ENCODE measurements at places on chromosomes 2 and 18.

DNA sequence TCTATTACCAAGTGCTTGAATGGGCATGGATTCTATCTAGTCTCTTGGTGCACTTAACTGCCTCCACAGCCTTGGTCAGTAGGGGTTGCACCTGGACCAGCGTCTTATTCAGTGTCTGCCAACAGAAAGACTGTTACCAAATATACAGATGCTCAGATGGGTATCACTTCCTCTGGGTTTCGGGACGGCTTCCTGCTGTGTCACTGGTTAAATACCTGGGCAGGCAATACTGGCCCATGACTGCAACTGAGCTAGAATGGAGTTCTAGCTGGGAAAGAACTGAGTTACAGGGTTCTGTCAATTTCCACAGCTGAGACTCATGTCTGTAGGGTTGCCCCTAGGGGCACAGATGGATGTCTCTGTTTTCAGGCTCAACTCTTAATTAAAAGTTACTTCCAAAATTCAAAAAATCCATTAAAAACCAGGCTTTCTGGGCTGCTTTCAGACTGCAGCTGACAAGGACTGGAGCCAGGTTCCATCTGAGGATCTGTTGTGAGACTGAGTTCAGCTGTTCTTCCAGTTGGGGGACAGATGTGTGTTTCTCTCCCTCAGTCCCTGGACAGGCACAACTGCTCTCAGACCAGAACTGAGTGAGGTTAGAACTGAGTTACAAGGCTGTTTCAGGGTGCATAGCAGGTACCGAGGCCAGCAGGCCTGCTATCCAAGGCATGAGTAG, 789.6 kb upstream of the SLC8A1 start:
- no peak for DNase-seq

DNA sequence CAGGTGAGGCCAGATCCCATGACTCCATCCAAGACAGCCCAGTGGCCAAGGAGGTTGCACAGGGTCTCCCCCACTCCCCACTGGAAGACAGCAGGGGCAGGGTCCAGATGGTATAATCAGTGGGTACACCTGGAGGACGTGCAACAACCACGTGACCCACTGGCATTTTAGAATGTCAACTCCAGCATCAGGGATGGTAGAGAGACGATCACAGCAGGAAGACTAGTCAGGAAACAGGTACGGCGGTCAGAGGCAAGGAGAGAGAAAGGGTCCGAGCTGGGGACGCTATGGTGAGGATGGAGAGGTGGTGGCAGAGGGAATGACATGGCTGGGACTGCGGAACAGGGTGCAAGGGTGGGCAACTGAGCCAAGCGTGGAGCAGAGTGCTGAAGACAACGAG, 23.0 kb downstream of the SERTAD2 start:
- no peak for DNase-seq

DNA sequence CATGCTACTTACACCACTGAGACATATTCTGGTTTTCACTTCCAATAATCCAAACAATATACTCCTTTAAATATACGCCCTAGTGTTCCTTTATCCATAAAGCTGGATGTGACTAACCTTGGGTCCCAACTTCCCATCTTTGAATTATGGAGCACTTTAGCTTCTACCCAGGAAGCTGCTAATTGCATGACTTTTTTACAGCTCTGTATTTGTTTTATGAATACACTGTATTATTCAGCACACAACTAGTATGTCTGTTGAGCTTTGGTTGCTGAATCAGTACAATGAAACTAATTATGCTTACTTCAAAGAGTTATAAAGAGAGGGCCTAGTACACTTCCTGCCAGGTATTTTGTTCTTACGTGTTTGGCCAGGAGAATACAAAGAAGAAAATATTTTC, 118.5 kb downstream of the BAZ2B start:
- DNase-seq: no peak

GRCh38 chr18:76420898-76421684, 74.0 kb downstream of the ZNF516 start:
- no peak for DNase-seq

GRCh38 chr2:54259413-54260240, 3.6 kb upstream of the TSPYL6 start:
- DNase-seq: no peak

DNA sequence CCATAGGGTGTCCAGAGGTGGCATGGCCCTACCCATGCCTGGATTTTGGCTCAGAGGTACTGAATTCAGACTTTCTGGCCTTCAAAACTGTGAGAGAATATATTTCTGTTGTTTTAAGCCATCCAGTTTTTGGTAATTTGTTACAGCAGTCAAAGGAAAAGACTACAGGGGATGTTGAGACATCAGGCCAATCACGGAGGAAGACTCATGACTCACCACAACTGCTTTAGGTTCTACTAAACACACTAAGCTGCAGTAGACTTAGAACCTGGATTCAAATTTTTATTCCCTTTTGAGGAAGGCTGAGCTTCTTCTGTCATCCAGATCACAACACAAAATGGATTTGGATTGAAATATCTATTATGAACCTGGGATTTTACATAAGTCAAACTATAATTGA, 12.0 kb upstream of the C2orf66 start:
- no peak for DNase-seq

- DNase-seq: no peak
These were observed 12.3 kb upstream of the ODC1 start for GRCh38 chr2:10460366-10460796.

- no peak for DNase-seq
These were observed 556.0 kb downstream of the RNF144A start for GRCh38 chr2:7473135-7473771.

- no peak for DNase-seq
These were observed 233.9 kb downstream of the SATB2 start for GRCh38 chr2:199223791-199224190.

DNA sequence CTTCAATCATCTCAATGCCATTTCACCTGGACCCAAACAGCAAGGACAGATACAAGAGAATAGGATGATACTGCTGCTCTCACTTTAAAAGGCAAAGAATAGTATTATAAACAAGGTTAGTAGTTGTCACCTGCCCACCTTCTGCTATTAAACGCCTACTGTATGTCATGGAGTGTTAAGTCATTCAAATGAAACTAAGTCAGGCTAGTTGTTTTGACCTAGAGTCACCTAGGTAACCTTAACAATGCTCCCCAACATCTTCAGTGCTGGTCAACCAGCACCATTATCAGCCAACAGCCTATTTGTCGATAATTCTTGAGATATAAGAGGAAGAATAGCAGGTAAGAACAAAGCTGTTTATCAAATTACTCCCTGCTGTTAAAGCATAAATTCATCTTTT, 39.2 kb downstream of the TRIP12 start:
- no peak for DNase-seq

GRCh38 chr2:96695602-96696001, 44.3 kb downstream of the LMAN2L start:
- no peak for DNase-seq

DNA sequence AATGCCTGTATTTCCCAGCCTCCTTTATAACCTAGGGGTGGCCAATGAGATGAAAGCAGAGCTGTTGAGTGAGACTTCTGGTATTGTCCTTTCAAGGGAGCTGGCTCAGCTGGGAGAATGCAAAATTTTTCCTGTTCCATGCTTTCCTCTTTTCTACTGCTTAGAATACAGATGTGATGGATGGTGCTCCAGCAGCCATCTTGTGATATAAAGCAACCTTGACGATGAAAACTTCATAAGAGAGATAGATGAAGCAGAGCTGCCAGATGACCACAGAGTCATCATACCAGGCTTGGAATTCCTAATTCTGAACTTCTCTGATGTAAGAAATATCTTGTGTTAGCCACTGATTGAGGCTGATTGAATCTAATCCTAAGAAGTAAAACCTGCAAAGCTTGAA, 11.9 kb upstream of the INHBB start:
- DNase-seq: no peak

- no peak for DNase-seq
These were observed 7.8 kb upstream of the CNNM3 start for GRCh38 chr2:96808176-96808837.

- DNase-seq: no peak
These were observed 1815.3 kb upstream of the CELF4 start for GRCh38 chr18:39380866-39381265.

DNA sequence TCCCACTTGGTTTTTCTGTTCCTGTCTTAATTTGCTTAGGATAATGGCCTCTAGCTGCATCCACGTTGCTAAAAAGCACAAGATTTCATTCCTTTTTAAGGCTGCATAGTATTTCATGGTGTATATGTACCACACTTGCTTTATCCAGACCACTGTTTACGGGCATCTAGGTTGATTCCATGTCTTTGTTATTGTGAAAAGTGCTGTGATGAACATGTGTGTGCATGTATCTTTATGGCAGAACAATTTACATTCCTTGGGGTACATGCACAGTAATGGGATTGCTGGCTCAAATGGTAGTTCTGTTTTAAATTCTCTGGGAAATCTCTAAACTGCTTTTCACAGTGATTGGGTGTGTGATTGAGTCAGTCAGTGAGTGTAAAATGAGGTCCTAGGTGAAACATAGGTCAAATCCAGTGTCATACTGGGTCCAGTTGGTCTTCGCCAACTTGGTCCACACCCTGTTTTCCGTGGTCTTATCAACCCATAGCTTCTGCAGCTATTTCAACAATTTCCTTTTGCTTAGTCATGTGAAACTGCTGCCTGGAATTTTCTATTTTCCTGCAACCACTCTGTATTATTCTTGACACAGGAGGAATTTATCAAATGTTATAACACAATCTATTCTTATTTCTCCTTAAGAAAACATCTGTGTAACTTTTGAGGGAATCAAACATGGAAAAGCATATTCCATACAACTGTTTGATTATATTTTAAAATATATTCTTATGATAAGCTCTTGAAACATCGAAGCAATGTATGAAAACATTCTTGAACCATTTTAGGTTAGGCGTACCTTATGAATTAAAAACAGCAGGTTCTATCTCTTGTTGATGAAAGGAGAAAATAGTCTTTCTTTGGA, 82.9 kb downstream of the ADCYAP1 start:
- DNase-seq: no peak

- no peak for DNase-seq
These were observed 34.5 kb downstream of the DTNA start for GRCh38 chr18:34744569-34744968.

- DNase-seq: no peak
These were observed 34.9 kb downstream of the ARHGAP28 start for GRCh38 chr18:6764382-6764781.

GRCh38 chr2:176325732-176326131, 56.5 kb downstream of the MTX2 start:
- DNase-seq: no peak

DNA sequence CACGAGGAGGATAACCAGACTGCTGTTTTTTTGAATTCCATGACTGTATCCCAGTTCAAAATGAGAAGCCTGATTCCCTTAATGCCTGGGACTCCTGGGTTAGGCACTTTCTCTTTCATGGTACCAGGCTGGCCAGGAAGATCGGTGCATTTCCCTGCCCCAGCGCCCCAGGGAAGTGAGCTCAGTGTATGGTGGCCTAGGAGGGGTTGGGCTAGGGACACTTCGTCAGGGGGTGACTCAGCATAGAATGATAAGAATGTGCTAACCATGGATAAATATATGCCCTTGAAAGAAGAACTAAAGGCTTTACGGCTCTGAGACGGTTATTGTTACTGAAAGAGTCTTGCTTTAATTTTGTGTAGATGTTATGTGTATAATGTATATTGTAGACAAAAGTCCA, 27.5 kb upstream of the FAM237A start:
- DNase-seq: no peak

GRCh38 chr2:236538242-236538641, 31.4 kb upstream of the ACKR3 start:
- no peak for DNase-seq

DNA sequence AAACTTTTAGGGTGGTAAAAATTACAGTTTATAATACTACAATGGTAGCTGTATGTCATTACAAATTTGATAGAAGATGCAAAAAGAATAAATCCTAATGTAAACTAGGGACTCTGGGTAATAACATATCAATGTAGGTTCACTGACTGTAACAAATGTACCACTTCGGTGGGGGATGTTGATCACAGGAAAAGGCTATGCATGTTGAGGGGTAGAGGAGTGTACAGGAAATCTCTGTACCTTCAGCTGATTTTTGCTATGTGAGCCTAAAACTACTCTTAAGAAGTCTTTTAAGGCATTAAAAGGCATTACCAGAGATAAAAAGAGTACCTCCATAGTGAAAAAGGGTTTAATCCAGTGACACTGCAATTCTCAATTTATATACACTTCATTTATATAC, 25.0 kb downstream of the TRIP12 start:
- no peak for DNase-seq

GRCh38 chr2:173249661-173250641, 104.7 kb upstream of the CDCA7 start:
- no peak for DNase-seq

- no peak for DNase-seq
These were observed 383.6 kb downstream of the PIK3C3 start for GRCh38 chr18:42338683-42339082.

DNA sequence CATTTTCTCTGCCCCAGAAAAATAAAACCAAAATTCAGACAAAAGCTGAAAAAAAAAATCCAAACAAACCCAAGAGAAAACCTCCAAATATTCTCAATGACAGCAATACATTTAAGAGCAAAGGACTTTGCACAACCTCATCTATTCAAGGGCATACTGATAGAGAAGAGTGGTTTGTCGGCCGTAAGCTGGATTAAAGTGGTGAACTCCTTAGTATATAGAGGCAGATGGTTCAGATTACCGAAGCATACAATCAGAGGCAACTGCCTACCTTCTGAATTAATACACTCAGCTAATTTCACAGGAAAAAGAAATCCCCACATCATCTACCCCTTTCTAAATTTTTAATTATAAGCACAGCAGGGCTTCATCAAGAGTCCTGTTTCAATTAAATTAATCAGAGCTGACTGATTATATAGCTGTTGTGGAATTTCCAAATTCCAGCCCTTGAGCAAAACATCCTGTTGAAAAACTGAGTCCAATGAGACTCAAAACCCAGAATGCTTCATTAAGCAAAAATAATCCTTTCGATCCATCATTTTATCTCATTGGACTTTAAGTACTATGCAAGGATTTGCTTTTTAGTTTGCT, at the start of gene CPLX4:
TSS of gene CPLX4 (minus strand) at position 190 of the 591 bp plus-strand sequence. CDS start at position 3, 187 bp downstream.
- DNase-seq: no peak

DNA sequence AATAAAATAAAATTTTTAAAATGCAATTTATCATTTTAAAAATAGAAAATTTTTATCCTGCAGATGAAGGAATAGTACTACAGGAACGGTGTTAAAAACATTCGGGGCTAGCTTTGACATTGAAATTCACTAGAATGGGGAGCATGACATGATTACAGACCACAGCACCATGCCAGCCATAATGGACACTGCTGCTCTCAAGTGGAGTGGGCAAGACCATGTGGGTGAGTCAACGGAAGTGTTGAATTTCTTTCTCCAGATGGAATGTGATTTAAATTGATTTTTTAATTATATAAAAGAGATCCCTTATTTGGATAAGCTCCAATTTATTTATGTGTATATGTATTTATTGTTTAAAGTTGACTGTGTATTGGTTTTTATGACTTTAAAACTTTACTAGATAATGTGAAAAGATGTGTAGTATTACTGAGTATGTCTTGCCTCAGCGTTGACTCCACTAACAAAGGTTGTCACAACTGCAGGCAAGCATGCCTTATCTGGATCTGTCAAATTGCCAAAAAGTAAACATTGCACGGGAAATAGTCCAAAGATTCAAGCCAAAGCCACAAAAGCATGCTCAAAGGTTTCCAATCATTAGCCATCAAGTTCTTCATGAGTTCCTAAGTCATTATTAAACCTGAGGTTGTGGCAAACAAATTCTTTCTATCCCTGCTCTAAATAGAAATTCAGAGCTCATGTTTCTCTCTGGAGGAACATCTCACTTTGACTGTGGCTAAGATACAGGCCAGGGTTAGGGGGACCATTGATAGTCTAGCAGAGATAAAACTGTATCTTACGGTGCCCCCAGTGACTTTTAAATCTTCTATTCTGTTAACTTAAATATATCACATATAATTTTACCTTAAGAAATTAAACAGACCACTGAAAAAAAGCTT, 536.9 kb downstream of the TMX3 start:
- DNase-seq: no peak
